Fibroblast of the aortic adventitia (primary cell): ENCODE measurements at places on chromosomes 5 and 9.

DNA sequence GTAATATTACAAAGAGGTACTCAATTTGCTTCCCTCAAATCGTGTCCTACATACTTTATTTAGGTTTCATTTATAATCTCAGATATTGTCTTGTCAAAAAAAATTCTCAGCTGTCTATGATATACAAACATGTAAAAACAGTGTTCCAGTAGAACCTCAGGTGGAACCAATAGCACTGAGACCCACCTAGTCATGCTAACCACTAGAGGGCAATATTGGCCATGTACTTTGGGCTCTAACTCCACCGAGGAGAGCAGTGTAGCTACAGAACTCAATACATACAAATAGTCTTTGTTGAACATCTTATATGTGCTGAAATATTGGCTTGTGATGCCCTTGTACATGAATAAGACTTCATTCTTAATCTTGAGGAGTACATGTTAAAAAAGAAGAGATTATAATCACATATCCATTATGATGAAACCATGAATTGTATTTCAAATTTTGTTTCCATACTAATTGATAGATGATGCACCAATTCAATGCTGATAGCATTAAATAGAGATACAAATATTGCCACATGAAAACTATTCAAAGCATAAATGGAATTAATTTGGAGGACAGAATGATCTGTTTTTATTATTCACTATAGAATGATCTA is 71.2 kb upstream of the CNTLN start:
- peak; percentile 70 for DNase-seq

- peak; percentile 54 for DNase-seq
Observed at GRCh38 chr9:14693251-14693861, at the start of gene ZDHHC21. TSS of gene ZDHHC21 (minus strand) at chr9:14693432. CDS start at chr9:14674340, 19,092 bp downstream.

DNA sequence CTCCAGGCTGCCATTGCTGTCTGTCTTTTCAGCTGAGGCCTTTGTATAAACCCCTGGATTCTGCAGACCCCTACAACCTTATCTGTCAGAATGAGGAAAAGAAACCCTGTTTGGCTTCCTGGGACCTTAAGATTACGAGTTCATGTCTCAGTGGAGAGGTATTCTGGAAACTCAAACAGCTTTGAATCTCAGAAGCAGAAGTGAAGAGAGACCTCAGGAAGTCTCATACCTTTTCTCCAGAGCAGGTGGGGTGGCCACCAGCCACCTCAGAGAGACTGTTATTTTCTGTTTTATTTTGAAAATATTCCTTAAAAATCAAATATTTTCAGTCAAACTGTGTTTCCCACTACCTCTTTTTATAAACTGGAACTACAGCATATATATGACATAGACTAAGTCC is 457.5 kb downstream of the TMEM232 start:
- DNase-seq = no peak

DNA sequence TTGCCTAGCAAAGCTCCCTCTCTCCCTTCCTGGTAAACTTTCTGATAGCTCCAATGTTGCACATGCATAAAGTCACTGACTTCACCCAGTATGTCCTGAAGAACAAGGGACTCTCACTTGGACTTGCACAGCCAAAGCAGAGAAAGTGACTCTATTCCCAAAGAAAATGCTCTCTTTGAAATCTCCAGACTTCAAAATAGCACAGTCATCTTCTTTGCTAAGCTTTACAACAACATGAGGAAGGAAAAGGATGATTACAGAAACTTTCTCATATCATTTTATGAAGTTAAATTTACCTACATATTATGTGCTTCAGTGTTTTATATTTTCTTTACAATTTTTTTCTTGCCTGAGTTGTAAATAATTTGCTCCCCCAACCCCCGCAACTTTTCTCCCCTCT is 264.6 kb downstream of the PJA2 start:
- DNase-seq = no peak

DNA sequence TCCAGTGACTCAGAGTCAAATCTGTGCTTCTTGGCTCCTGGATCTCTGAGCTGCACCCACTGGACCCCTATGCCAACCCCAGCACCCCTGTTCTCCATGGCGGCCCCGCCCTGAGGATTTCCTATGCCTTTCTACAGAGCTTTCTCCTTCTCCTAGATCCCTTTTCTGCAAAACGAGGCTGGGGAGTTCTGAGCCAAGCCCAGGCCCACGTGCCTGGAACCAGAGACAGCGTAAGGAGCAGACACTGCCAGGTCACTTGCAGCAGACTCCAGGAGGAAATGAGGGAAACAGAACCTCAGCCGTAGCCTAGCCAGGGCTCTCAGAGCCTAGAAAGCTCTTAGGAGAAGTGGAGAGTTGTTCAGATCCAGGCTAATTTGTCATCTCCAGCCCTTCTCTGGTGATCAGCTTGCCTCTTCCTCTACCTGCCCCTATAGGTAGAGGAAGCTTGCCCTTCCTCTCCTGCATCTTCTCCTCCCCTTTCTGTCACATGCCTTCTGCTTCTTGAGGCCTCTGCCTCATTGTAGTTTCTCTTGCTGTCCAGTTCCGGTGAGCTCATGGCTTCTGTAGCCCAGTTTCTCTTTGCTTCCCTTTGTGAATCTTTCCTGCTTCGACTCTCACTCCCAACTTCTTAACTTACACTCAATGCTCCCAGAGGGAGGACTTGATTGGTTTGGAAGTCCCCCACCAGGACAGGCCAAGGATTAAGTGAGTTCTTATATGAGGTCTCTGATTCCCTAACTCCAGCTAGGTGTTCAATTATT is 163.4 kb downstream of the RGS3 start:
- DNase-seq = peak; percentile 39

- DNase-seq = peak; percentile 29
Observed at GRCh38 chr9:107242073-107243030, 40.7 kb upstream of the RAD23B start.

GRCh38 chr9:93567271-93567959 is 9.0 kb upstream of the PHF2 start:
- peak; percentile 17 for DNase-seq

DNA sequence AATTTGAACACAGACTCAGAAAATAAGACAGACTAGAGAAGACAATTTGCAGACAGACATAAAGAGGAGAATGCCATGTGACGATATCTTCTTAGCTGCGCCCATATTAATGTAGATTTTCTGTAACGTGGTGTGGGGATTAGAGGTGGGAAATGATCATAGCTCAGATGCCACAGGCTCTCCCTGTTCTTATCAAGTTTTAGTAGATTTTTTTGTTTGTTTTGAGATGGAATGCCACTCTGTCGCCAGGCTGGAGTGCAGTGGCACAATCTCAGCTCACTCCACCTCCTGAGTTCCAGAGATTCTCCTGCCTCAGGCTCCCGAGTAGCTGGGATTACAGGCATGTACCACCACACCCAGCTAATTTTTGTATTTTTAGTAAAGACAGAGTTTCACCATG is 59.4 kb downstream of the VPS13A start:
- no peak for DNase-seq

GRCh38 chr9:132424857-132425674 is 15.1 kb downstream of the CFAP77 start:
- no peak for DNase-seq

DNA sequence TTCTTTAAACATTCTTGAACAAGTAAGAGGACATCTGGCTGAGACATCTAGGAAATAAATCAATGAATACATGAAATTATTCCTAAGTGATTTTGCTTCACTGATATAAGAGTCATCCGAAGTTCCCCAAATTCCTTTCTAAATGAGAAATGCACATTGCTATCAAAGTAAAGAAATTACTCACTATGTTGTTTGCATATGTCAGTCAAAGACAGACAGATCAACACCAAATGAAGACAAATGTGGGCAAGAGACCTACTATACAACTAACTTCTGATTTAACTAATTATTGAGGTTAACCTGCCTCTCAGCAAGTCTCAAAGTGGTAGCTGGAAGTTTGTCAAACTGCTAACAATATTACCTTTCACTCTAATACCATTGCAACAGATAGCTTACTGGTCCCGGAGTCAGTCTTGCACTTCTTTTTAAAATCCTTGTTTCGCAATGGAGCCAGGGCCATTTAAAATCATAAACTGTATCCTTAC is 13.2 kb downstream of the TUT7 start:
- DNase-seq = no peak

DNA sequence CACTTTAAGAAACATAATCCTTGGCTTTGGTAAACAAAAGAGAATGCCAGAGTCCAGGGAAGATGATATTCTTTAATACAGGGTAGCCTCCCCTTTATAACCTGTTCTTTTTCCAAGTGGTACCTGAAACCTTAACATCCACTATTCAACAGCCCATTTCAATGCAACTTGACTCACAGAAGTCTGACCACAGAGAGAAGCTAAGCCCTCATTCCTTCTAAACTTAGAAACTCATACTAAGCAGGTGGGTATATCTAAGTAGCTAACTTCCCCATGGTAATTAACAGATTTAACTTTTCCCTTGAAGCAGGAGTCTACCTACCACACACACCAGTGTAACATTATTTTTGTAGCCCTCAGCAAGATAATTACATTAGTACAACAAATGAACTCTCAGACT is 91.9 kb downstream of the CEMIP2 start:
- DNase-seq = no peak

DNA sequence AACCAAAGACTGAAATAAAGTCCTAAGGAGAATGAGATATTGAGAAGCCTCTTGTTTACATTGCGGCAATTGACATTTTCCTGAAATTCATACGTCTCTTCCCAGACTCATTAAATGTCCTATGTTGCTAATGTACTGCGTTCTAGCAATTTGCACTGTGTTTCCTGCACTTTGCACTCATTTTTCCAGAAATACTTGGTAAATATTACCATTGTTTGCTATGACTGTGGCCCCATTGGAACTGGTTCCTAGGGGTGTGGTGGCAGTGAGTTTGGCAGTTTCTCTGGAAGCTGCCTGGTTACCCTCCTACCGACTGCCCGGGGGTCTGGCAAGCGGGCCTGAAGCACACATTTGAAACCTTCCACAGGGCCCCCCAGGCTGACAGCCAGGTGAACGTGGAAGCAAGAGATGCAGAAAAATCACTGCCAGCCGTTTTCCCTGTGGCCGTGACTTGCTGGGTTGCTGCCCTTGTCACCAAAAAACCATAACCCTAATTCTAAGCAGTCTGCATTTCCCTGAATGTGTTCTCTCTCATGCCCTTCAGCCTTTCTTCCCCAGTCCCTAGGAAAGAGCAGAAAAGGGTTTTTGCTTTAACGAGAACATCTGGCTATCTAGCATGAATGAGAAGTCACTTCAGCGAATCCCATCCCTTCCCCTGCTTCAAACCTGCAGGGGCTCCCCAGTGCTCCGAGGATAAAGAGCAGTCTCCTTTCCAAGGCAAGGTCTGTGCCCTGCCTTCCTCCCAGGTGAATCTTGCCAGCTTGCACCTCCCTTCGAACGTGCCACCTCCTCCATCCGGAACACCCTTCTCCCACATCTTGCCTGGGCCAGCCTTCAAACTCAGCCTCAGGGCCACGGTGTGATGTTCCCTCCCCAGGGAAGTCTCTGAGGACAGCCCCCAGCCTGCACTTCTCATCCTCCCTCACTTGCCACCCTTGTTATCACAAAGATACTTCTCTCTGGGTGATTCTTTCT is 84.2 kb downstream of the AK8 start:
- no peak for DNase-seq

DNA sequence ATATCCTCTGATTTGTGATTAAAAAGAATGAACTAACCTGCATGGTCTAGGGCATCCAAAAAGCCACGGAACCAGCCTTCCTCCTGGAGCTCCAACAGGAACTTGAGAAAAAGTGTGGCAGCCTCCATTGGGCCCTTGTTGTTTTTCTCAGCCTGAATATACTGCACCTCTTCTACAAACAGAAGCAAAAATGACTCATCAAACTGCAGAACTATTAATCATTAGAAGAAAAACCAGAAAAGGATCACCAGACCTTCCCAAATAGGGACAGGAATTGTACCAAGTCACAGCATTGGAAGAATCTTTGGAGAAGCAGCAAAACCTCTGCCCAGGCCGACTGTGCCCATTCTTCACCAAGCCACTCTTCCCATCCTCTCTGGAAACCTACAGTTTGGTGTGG is 25.2 kb downstream of the RIGI start:
- DNase-seq = no peak

DNA sequence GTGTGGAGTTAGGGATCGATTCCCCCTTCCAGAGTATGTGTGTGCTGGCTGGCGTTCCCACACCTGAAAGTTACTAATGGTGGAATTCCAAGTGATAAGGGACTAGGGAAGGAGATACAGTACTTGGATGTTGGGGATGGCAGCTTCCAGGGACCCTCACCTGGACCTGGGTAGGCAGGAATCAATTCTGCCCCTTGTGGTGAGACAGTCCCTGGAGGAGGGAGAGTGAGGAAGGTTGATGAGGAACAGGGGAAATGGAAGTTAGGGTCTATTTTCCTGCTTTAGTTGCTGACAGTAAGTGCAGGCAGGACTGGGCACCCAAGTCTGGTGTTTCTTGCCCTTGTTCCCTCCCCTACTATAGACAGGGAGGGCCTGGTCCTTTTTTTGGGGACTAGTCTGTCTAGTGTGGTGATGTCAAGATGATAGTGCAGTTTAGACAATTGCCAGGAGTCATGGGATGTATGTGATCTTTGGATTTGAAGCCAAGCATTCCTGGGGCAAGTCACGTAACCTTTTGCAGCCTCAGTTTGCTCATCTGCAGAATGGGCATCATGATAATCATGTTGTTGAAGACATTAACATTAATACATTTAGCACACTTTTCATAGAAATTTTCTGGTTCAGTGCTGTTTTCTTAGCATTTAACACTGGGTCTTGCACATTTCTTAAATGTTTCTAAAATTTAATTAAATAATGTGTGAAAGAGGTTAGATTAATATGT is 51.7 kb downstream of the DAB2IP start:
- DNase-seq = no peak

- peak; percentile 29 for DNase-seq
Observed at GRCh38 chr5:110851357-110851756, 112.5 kb downstream of the SLC25A46 start.

DNA sequence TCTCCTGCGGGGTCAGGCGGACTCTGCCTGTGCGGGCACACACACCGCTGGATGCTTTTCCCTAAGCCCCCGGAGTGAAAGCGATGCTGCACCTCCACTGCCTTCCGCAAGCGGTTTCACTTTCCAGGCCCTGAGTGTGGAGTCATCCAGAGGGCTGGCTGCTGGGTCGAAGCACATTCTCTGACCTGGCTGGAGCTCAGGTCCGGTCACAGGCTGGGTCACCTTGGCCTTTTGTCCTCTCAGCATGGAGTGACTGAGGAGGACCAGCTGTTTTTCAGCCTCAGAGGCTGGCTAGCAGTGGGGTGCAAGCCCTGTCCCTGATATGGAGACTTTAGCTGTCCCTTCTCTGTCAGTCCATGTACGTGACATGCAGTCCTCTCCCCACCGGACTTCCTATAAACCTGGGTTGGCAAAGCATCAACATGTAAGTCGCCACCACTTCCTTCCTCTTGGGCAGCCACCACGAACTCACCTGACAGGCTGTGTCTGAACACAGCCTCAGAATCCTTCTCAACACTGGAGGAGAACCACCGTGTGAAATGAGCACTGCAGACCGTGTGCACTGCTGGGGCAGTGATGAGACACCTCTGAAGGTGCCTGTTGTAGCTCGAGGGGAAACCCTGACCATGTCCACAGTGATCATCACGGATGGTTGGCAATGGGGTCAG is 51.3 kb downstream of the GADD45G start:
- DNase-seq = no peak

DNA sequence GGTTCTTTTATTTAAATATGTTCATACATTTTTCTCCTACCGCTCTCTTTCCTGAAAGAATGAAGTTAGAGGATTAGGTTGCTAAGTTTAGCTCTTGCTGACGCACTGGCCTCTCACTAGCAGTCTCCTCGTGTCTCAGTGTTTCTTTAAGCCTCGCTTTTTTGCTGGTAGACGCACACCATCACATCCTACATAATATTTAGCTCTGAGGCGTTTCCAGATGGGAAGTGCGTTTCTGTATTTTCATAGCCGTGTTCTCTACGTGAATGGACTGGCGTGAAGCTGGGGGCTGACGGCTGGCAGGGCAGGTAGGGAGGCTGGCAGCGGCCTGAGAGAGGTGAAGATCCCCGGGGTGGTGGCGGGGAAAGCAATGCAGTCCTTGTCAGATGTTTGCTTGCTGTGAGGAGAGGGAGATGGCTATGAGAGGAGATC is 79.2 kb upstream of the SPRY4 start:
- no peak for DNase-seq
